Renal cortical epithelial cell (primary cell): ENCODE measurements at places on chromosomes 2 and 18. TPM values are rescaled to one million over a fixed set of nuclear protein-coding genes. Genes with fewer than 3 reads are reported as not detected.

GRCh38 chr2:46915281-46915810, at the start of gene MCFD2:
Gene MCFD2, minus strand, starts transcription at chr2:46915806. Its CDS starts 6,635 bp downstream, at chr2:46909171.
- DNase-seq = no peak

- no peak for DNase-seq
These were observed 462.3 kb downstream of the MEIS1 start for GRCh38 chr2:66897181-66897580.

DNA sequence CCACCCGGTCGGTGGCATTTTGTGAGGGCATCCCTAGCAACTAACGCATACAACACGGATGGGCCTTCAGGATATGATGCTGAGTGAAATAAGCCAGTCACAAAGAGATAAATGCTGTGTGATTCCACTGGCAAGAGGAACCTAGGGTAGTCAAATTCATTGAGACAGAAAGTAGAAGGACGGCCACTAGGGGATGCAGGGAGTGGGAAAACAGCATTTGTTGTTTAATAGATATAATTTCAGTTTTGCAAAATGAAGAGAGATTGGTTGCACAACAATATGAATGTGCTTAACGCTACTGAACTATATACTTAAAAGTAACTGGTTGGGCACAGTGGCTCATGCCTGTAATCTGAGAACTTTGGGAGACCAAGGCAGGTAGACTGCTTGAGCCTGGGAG, 112.9 kb downstream of the AFF3 start:
- no peak for DNase-seq

DNA sequence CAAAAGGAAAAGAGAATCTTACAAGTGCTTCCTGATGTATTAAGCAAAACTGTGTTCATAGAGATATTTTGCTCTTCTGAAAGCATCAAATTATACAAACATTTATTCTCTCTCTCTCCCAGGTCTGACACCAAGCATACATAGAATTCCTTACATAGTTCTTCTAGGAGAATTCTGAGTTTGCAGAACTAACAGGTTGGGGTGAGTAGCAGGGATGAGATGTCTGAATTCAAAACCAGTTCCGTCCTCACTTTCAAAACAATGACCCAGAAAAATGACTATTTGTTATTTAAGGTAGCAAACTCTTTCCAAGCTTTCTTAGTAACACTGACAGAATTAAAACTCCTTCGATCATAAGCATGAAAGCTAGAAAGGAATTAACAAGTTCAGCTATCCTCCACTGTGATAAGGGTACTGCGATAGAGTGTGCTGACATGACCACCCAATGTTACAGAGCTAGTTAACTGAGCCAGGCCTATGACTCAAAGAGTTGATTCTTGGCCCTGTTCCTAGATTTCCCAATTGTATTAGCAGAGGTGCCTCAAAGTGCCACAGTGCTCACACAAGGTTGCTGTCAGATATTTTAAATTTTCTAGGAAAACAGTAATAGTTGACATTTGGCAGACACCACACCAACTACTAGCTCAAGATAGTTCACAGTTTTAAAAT, 85.8 kb upstream of the SETBP1 start:
- DNase-seq = peak; percentile 76

SCYGR5 gene
- not detected in 2 replicates for total RNA-seq

ZAP70 gene
- total RNA-seq = not detected in 2 replicates

GRCh38 chr18:36043153-36043552, 24.2 kb downstream of the RPRD1A start:
- no peak for DNase-seq

DNA sequence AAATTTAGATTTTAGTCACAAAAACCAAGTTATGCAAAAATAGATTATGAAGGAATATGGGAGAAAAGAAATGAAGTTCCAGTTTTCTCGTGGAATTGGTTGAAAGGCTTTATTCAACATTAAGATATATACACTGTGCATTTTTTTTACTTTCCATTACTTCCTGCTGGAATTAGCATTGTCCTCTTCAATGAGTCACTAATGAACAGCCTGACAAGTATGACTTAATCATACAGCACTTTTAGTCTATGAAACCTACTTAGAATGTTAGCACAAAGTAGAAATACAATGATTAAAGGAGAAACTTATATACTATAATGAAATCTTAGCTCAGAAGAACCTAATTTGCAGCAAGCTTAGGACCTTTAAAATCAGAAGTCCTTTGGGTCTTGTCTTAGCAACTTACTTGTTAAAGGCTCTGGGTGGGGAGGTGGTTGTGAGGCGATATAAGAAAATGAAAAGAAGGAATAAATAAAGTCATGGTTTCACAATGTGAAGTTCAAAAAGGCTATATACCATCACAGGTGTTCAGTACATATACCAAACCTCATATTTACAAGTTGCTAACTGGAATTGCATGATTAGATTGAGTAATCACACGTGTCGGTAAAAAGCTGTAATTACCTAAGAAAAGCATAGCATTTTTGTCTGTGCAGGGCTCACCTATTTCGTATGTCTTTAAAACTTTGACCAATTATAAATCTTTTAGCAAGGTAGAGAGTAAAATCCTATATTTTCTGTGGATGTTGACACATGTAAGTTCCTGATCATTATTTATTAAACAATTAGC, 236.8 kb downstream of the CAMKMT start:
- peak; percentile 68 for DNase-seq

- DNase-seq = no peak
These were observed 239.5 kb upstream of the MGAT5 start for GRCh38 chr2:134014196-134014960.

DNA sequence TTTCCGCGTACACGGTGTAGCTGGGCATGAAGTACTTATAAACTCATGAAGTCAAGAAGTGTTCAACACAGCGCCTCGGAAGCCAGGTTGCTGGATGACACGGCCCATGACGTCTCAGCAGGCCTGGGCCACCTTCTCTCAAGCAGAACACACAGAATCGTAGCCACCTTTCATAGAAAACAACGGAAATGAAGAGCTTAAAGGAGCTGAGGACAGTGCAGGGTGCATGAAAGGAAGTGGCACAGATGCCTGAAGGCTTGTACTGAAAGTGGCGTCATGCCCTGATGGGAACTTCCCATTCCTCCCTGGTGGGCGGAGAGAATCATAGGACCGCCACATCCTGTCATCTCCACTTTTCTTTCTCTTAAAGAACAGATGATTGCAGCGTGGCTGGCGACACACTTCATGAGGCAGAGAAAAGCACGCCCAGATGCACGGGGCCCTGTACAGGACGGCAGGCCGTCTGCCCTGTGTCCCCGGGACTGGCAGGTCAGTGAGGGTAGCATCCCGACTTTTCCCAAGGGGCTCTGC, 31.1 kb downstream of the HDAC4 start:
- DNase-seq = no peak

INO80B gene
- 8.7 and 27.2 TPM in 2 replicates for total RNA-seq

GRCh38 chr2:109689182-109689930, 75.2 kb downstream of the SOWAHC start:
- no peak for DNase-seq

DNA sequence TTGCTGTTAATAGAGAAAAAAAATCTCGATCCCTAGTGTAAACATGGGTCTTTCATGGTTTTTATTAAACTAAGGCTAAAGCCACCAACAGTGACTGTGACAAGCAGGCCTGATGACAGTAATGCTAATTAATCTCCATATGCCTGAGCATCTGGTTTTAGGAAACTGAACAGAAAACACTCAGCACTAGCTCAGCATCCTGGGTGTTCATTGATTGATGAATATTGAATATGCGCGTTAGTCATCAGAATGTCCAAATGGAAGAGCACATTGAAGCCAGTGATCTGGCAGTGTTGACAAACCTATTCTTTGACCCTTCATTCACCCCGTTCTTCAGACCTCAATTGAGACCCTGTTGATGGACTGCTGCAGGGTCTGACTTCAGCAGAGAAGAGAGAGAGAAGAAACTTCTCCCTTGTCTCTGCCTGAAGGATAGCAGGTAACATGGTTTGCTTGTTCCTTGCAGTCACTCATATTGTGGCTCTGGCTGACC, 283.8 kb downstream of the RDH14 start:
- DNase-seq = no peak

DNA sequence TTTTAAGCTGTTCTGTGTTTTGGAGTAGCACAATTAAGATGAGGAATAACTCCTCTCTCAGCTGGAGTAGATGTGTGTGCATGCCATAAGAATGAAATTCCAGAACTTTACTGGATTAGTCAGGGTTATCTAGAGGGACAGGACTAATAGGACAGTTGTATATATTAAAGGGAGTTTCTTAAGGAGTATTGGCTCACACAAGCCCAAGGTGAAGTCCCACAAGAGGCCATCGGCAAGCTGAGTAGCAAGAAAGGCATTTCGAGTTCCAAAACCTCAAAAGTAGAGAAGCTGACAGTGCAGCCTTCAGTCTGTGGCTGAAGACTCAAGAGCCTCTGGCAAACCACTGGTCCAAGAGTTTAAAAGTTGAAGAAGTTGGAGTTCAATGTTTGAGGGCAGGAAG, 113.7 kb downstream of the RIT2 start:
- no peak for DNase-seq

GRCh38 chr18:43572163-43572562, 294.9 kb upstream of the SYT4 start:
- no peak for DNase-seq

- no peak for DNase-seq
These were observed 574 bp downstream of the NIFK start for GRCh38 chr2:121736140-121736461.

GRCh38 chr18:10351219-10351818, 103.1 kb upstream of the APCDD1 start:
- DNase-seq = no peak

PIAS2 gene
- total RNA-seq = 10.6 and 36.4 TPM in 2 replicates

DNA sequence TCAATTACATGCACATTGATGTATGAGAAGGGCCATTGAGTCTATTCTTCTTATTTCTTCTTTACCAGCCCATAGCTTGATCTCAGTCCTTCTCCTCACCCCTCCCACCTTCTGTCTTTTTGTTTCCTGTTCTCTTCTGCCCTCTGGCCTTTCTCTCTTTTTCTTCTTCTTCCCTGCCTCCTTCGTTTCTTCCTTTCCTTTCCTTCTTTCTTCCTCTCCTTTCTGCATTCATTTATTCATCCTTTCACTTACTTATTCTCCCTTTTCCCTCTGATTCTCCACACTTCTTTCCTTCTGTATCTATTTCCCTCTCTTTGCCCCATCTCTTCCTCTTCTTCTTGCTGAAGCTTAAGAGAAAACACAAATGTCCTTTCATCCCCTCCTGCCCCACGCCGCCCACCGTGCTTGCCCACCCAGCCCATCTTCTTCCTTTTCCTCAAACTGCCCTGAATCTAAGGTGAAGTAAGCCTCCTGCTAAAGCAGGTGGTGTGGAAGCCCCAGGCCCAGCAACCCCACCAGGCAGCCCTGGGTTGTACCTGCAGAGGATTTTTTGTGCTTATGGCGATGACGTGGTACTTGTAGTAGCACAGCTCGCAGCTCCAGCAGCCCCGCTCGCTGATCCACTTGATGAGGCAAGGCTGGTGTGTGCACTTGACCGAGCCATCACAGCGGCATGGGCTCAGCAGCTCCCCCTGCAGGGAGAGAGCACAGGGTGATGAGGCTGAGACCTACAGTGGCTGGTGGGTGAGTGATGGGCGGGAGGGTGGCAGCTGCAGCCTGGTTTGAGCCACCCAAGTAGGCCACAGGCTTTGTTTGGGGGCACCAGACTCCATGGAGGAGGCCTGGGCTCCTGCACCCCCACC, 89.0 kb downstream of the MARCHF4 start:
- no peak for DNase-seq

- peak; percentile 20 for DNase-seq
These were observed 5.6 kb upstream of the WDR7 start for GRCh38 chr18:56645415-56646016.

GRCh38 chr18:31098878-31099277, 3.3 kb downstream of the DSC2 start:
- DNase-seq = no peak

DNA sequence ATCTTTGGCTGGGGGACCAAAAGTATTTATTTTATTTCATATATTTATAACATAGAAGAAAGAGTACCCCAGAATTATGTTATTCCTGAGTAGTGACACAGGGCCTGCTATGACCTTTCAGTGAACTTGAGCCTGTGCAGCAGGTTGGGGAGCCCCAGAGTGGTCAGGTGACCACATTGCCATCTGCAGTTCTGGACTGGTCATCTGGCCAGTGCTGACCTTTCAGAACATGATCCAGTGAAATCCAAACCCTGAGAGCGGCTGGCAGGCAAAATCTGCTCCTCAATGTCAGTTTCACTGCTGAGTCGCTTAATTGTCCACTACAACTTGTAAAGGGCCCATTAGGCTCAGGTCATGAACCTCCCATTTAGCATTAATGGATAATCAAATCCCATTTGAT, 336.7 kb upstream of the KCNH7 start:
- DNase-seq = no peak

GRCh38 chr2:128752691-128753263, 434.1 kb upstream of the HS6ST1 start:
- DNase-seq = no peak

- DNase-seq = no peak
These were observed 52.9 kb downstream of the ADI1 start for GRCh38 chr2:3466482-3466863.

GRCh38 chr2:46068636-46069035, 228.6 kb upstream of the EPAS1 start:
- DNase-seq = no peak

DNA sequence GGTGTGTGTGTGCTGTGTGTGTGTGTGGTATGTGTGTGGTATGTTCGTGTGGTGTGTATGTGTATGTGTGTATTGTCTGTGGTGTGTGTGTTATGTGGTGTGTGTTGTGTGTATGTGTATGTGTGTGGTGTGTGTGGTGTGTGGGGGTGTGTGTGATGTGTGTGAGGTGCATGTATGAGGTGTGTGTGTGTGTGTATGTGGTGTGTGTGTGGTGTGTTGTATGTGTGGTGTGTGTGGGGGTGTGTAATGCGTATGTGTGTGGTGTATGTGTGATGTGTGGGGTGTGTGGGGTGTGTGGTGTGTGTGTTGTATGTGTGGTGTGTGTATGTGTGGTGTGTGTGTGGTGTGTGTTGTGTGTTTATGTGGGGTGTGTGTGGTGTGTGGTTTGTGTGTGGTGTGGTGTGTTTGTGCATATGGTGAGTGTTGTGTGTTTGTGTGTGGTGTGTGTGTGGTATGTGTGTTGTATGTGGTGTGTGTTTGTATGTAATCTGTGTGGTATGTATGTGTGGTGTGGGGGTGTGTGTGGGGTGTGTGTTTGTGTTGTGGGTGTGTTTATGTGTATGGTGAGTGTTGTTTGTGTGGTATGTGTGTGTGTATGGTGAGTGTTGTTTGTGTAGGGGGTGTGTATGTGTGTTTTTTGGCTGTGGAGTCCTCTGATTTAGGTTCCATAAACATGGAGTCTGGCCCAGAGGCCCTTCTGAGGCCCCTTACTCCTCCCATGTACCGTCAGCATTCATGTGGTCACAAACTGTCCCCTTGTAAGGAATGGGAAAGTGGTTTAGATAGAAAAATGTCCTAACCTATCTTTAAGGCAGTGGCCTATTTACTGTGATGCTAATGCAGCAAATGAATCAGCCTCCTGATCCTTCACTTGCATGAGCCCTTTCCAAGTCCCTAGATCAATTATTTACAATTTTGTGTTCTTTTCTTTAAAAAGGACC, 116.0 kb downstream of the ALPK2 start:
- DNase-seq = no peak
